ENCODE measurements at places on chromosomes 13 and 19.

DNA sequence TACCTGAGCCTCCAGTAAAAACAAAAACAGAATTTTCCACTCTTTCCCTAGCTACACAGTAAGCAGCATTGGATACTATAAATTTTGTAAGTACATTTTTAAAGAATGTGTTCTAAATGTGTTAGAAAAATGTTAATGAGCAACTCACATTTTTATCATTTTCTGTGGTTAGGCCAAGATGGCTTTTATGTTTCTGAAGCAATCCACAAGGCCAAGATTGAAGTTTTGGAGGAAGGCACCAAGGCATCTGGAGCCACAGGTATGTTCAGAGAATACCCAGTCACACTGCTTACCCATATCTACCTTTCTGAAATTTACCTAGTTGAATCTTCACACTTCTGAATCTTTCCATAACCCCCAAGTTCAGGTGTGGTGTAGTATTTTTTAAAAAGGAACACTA lies 21.6 kb downstream of the SERPINE3 start:
- DNase-seq: no peak

DNA sequence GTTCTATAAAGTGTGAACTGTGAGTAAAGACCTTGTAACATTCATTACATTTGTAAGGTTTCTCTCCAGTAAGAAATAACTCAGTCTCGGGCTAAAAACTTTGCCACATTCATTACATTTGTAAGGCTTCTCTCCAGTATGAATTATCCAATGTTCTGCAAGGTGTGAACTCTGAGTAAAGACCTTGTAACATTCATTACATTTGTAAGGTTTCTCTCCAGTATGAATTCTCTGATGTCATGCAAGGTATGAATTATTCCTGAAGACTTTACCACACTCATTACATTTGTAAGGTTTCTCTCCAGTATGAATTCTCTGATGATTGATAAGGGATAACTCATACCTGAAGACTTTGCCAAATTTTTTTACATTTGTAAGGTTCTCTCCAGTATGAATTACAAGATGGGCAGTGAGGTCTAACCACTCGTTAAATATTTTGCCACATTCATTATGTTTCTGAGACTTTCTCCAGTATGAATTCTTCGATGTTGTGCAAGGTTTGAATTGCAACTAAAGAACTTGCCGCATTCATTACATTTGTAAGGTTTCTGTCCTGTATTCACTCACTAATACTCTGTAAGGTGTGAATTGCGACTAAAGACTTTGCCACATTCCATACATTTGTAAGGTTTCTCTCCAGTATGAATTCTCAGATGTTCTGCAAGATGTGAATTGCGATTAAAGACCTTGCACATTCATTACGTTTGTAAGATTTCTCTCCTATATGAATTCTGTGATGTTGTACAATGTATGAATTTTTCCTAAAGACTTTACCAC lies 21.2 kb downstream of the ZNF578 start:
- no peak for DNase-seq

DNA sequence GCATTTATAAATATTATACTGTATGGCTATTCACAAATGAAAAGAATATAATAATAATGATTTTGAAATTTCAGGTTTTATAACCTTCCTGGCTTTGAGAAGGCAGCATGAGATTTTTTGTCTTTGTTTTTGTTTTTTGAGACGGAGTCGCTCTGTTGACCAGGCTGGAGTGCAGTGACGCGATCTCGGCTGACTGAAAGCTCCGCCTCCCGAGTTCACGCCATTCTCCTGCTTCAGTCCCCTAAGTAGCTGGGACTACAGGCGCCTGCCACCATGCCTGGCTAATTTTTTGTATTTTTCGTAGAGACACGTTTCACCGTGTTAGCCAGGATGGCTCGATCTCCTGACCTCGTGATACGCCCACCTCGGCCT lies 64.1 kb downstream of the ZNF429 start:
- DNase-seq: peak; percentile 69

- no peak for DNase-seq
These were observed 14.6 kb upstream of the RPS15 start for GRCh38 chr19:1423436-1424191.

GRCh38 chr13:114151031-114151430 lies 18.6 kb upstream of the RASA3 start:
- no peak for DNase-seq

DNA sequence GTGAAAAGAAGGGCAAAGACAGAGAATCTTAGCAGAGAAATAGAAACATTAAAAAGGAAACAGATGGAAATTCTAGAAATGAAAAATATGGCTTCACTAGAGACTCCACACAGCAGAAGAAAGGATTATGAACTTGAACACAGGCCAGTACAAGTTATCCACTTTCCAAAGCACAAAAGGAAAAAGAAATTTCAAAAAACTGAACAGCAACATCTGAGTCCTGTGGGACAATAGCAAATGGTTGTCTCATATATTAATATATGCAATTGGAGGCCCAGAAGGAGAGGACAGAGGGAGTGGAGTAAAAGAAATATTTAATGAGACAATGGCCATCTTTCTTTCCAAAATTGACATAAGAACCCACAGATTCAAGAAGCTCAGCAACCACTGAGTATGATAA lies 141.7 kb upstream of the GJB6 start:
- DNase-seq: no peak

DNA sequence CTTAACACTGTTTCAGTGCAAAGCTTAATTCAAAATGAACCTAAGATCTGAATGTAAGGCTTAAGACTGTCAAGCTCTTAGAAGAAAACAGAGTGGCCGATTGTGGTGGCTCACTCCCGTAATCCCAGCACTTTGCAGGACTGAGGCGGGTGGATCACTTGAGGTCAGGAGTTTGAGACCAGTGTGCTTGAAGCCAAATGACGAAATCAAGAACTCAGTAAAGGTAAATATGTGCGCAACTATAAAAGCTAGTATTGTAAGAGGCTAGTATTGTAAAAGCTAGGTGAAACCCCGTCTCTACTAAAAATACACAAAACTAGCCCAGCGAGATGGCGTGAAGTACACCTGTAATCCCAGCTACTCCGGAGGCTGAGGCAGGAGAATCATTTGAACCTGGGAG lies 12.7 kb downstream of the ATP4B start:
- DNase-seq: no peak

GRCh38 chr19:32810452-32810851 lies 59.1 kb downstream of the SLC7A9 start:
- DNase-seq: no peak

DNA sequence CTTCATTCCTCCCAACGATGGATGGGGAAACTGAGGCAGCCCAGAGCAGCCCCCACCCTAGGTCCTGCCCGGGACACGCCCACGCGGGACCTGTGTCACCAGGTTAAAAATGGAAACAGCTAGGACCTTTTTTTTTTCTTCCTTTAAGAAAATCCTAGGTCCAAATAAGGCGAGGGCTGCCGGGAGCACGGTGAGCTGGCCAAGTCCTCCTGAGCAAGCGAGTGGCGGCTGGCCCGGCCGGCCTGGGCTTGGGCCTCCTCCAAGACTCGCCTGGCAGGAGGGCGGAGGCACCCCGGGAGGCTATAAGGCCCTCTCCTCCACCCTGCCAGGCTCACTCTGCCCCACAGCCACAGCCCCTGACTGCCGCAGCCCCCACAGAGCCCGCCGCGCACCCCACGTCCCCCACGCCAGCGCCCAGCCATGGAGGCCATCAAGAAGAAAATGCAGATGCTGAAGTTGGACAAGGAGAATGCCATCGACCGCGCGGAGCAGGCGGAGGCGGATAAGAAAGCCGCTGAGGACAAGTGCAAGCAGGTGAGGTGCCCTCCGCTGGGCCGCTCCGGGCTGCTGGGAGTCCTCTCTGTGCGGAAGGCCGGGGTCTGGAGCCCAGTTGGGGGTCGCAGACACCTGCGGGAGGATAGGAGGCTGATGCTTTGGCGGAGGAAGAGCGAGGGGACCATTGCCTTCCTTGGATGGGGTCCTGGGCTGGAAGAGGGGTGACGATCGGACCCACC lies 8.9 kb upstream of the TPM4 start:
- peak; percentile 49 for DNase-seq

- DNase-seq: no peak
These were observed 4.1 kb downstream of the FRY start for GRCh38 chr13:32035716-32036115.

GRCh38 chr13:73261739-73262216 lies 203.0 kb downstream of the KLF5 start:
- DNase-seq: no peak

DNA sequence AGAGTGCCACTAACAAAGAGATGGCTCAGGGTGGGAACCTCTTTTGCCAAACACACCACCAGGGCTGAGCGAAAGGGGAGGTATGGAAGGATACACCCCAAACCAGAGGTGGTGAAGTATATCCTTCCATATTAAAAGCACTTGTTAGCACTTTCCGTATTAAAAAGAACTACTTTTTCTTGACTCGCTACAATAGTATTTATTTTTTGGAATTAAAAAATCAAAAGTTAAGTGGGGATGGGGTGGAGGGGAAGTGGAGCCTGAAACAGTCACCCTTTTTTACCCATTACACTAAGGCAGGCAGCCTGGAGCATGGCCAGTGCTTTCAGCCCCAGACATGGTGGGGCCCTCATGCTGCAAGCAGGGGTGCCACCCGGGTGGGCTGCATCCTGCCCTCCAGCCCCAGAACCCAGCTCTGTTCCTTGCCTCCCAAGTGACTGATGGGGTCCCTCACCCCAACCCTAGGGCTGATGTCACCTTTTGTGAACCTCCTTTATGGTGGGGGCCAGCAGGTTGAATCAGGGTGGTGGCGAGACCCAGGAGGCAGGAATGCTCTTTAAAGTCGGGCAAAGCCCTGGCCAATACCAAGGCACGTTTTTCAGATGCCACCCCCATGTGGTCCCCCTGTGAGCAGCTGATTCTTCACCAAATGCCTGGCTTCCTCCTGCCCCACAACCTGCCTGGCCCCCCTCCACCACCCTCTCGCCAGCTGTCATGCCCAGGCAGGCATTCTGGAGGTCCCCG lies 31.0 kb downstream of the LYL1 start:
- DNase-seq: no peak

DNA sequence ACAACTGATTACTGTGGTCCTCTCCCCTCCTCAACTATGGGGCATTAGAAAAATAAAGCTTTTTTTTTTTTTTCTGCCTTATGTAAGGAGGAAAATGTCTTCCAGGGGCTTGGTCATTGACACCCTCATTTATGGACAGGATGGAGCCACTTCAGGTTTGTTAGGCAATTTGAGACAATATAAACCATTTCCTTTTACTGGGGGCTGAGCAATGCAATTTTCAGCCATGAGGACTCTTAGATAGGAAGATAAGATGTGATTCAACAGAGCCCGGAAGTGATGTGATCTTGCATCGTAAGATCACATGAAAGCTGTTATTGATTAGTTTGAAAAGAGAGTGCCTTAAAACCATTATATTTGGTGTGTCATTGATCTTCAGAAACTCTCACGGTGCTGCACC lies 210.8 kb downstream of the OXGR1 start:
- peak; percentile 2 for DNase-seq

DNA sequence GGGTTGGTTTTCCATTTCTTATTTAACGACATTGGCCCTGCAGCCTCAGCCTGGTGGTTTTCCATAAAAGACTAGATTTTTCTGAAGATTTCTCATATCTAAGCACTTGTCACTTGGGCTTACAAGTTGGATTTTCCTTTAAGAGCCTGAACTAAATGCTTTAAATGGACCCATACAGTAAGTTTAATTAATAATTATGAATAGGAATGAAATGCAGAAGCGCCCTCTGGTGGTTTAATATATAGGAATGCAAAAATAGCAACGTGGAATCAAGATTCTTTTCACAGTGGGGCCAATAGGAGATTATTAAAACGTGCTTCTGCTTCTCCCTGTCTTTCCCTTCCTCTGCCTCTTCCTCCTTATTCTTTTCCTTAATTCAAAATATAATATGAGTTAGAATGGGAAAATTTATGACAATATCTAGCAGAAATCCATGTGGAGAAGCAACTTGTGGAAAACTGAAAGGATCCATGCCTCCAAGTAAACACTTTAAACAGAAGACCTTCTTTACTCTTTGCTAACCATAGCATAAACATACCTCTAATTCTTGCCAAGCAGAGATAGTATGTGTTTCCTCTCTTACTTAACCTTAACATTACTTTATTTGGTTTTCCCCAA lies 324.0 kb downstream of the GPC5 start:
- DNase-seq: peak; percentile 28

DNA sequence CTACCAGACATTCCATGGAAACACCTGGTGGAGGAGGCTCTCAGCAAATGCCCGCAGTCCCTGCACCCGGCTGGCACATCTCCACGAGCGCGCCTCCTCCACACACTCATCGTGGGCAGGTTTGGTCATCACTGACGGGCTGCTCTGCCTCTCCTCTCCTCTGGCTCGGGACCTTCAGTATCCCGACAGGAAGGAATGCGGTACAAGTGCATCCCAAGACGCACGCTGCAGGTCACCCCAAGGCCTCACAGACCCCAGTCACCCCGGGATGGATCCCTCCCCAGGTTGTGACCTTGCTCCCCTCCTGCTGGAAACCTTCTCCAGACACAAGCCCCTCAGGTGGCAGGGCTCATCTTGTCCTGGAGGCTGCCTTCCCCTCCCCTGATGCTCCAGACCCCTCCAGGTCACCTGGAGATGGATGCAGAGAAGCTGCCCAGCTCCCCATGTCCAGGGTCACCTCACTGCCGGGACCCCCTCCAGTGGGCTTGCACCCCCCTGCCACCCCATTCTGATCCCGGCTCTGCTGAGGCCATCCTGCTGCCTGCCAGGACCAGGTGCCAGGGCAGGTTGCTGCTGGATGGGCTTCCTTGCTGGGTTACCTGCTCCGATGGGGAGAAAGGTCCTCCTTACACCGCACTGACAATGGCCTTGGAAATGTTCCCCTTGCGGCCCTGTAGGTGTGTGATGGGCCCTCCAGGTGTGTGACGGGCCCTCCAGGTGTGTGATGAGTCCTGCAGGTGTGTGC lies 29.9 kb downstream of the C13orf46 start:
- DNase-seq: no peak

GRCh38 chr13:87147076-87147475 lies 524.1 kb upstream of the SLITRK5 start:
- no peak for DNase-seq

GRCh38 chr13:97986835-97987234 lies 33.4 kb downstream of the IPO5 start:
- DNase-seq: peak; percentile 78

- DNase-seq: no peak
These were observed 40.9 kb downstream of the DEDD2 start for GRCh38 chr19:42176649-42176989.

GRCh38 chr13:99307648-99308339 lies 595 bp upstream of the GPR183 start:
- DNase-seq: peak; percentile 68

DNA sequence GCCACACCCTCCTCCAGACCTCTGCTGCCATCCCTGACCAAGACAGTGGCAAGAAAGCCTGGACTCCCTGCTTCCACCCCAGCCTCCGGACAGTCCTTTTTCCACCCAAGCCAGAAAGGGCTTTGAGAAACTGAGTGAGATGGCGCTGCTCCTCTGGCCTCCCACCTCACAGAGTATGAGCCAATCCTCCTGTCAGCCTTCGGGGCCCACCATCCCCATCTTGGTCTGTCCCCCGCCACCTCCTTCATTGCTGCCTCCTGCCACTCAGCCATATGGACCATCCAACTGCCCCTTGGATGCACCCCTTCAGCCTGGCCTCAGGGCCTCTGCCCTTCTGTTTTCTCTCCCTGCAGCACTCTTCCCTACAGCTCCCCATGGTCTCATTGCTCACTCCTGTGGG lies 125.7 kb downstream of the CRYL1 start:
- no peak for DNase-seq

Measured in NB4 (cell line).